ENCODE measurements at places on chromosomes 2 and 18.

DNA sequence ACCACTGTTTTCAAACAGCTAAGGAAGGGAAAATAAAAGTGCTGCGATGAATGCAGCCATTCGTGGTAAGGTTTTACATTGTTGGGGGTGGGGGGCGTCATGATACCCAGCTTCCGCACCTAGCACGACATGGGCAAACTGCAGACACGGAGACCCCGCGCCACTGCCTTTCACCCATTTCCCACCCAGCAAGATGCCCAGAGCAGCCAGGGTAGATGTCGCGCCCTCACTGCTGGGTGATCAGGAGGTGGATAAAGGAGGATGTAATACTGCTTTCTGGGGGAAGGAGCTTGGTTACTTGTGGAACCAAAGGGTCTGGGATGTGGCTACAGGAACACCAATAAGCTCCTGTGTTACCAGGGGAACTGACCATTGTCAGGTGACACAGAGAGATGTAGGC is 138.4 kb downstream of the ZNF516 start:
- DNase-seq, result no peak

DNA sequence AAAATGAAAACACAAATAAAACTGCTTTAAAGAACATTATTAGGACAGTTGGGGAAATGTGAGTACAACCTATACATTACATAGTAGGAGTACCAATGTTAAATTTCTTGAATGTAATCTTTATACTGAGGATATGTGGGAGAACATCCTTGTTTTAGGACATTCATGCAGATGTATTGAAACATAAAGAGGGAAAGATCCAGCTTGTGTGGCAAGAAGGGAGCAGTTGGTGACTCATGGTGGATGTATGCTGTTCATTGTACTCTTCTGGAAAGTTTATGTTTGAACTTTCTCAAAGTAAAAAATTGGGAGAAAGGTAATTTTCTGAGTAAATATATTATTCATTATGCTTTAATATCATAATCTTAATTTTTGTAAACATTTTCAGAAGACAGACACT is 132.1 kb upstream of the DLGAP1 start:
- DNase-seq, result no peak

DNA sequence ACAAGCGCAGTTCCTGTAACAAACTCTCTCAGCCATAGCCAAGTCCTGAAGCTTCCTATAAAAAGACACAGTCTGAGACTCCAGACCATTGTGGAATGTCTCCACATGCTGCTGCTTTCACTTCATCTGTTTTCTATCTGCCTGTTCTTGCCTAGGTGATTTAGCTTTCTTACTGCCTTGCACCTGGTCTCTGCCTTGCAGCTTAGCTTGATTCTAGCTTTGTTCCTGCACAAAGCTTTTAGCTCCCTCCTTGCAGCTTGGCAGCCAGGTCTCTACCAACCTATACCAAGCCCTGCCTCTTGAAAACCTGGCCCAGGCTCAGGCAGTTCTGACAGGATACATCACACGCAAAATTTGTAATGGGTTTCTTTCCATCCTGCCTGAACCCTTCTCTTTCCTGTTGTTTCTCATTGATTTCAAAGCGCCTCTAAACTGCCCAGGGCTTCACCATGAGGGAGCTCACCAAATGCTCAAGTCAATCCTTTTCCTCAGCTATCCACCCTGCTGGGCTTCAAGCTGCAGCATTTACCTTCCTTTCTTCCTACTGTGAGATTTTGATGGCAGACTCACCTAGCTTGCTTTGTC is 941.3 kb upstream of the NXPH2 start:
- no peak for DNase-seq

GRCh38 chr2:181394741-181395437 is 62.3 kb upstream of the ITGA4 start:
- no peak for DNase-seq

GRCh38 chr18:51668607-51669006 is 471.1 kb upstream of the MEX3C start:
- DNase-seq, result peak; percentile 41

GRCh38 chr2:205766779-205767359 is 84.6 kb downstream of the NRP2 start:
- peak; percentile 90 for DNase-seq

GRCh38 chr2:43377327-43377726 is 150.9 kb upstream of the ZFP36L2 start:
- DNase-seq, result no peak

GRCh38 chr2:176283291-176284068 is 14.2 kb downstream of the MTX2 start:
- DNase-seq, result no peak

GRCh38 chr18:75805265-75805664 is 377.8 kb upstream of the SMIM21 start:
- no peak for DNase-seq

GRCh38 chr2:235781775-235782174 is 287.9 kb downstream of the AGAP1 start:
- no peak for DNase-seq

- DNase-seq, result peak; percentile 8
These were observed 9.1 kb downstream of the KLF7 start for GRCh38 chr2:207156451-207157161.

DNA sequence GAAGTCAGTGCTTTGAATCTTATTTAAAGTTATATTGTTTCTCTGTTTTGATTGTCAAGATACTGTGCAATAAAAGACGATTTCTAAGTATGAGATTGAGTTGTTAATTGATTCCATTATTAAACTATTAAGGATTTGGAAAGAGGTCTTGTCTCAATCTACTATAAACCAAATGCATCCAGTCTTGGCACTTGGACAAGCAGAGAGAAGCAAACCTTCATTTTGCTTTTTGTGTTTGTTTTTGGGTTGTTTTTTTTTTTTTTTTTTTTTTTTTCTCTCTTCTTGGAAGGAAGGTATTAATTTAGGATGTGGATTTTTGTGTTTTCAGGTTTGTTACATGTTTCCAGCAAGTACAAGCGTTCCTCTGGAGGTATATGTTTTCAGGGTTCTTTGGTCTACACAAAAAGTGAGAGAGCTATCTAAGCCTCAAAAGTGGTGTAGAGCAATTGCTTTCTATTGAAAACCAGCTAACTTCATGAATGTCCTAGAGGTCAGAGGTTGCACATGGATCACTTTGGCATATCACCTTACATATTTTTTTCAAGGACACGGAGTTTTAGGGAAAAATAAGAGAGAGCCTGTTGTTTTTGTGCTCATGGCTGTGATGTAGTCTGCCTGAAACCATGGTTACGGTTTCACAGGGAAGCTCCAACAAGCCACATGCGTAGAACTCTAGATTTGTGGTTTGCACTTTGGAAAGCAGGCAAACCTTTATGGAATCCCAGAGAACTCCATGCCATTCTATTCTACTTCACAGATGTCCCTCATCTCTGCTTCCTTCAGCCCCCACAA is 1.8 kb downstream of the PRKCE start:
- DNase-seq, result peak; percentile 54

- no peak for DNase-seq
These were observed 203.5 kb downstream of the NDUFA10 start for GRCh38 chr2:239821694-239822075.

GRCh38 chr18:54883816-54884604 is 55.7 kb downstream of the RAB27B start:
- DNase-seq, result no peak

DNA sequence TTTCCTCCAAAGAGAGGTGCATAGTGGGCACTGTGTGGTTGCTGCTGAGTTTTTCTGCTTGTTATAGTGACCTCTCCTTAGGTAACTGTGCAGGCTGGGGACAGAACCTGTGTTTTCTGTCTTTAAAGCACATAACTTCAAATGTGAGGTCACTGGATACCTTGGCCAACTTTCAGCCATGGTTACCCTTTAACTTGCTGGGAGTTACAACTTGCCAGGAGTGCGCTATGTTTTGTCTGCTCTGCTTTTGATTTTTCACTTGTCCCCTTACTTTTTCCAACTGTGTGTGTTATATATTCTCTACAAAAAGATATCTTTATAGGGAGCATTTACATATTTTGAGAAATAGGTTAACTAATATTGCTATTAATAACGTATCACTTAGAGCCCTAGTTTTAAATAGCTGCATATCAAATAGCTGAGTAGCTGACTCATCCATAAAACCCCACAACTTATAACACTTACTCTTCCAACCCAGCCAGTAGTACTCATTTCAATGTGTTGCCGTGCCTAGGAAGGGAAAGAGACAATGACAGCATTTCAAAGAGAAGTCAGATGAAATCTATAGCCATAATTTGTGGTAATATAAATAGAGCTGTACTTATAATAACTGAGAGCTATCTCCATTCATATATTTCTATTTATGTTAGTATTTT is 51.6 kb downstream of the DPP4 start:
- no peak for DNase-seq

- DNase-seq, result no peak
These were observed 188.6 kb downstream of the MYCN start for GRCh38 chr2:16128746-16129610.

DNA sequence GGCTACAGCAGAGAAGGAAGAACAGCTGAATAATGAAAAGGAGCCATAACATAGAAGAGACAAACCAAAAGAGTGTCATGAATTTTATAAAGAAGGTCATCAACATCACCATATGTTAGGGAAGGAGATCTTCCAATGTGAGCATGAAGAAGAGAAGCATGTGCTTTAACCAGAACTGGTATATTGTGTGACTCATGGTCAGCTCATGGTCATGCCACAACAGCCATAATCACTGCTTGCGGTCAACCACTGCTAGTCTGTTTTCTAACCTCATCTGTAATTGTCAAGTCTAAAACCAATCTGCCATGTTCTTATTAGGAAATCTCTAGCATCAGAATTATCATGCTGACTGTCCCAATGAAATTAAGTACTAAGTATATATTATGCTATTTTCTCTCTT is 204.1 kb upstream of the VRK2 start:
- no peak for DNase-seq

DNA sequence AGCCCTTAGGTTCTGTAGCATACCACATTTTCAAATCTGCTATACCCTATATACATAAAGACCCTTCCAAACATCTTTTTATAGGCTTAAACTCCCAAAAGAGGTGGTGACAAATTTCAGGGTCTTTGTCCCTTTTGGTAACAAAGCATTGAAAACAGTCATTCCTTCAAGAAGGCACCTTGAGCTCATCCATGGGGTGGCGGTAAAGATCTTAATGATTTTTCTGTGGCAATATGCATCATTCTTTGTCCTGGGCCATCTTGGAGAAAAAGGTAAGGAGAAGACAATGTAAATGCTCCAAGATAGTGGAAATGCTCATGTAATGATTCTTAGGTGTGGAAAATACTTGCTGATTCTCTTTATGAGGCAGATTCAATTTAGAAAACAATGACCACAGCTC is 890.5 kb downstream of the CNTNAP5 start:
- DNase-seq, result no peak

GRCh38 chr18:8241731-8242130 is 367.5 kb upstream of the RAB12 start:
- DNase-seq, result no peak

DNA sequence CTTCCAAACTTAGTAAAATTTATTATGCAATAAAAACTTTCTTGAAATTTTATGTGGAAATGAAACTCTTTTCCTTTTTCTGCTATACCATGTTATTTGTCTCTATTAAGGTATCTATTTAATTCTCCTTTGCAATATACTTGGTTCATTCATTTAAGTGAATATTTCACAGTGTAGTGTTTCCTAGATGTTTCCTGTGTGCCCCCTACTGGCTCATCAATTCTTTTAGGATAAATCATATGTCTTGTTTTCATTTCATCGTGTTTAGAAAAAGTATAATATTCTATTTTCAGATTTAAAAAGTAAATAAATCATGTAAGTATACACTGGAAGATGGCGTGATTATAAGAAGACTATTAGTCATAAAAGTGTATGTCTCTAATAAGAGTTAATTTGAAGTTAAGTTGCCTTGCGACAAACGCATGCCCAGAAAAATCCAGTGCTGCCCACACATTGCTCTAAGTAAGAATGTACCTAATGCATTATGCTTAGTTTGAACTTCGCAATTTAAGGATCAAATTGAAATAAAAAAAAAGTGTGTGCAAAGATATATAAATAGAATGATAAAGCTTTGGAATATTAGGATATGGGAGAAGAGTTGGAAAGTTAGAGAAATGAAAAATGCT is 525.4 kb downstream of the KCNJ3 start:
- DNase-seq, result peak; percentile 60

GRCh38 chr18:54843314-54843713 is 15.0 kb downstream of the RAB27B start:
- no peak for DNase-seq

GRCh38 chr2:37600735-37601134 is 70.7 kb downstream of the CDC42EP3 start:
- no peak for DNase-seq

DNA sequence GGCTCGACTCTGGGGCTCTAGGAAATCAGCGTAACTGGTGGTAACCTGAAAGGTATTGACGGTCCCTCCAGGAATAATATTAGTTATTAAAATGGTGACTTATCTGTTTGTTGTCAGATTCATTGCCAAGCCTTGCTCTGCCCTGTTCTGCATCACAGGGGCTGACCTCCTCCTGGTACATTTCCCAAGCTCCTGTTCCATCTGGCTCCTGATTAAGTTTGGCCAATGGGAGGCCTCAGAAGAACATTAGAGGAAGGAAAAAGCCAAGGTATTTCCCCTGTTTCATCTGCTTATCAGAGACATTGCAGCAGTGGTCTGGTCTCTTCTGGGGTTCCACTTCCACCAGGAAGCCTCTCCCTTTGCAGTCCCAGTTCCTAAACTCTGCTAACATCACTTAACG is 527.0 kb downstream of the TNS1 start:
- DNase-seq, result no peak

- DNase-seq, result no peak
These were observed 31.1 kb downstream of the ONECUT2 start for GRCh38 chr18:57466307-57466706.

DNA sequence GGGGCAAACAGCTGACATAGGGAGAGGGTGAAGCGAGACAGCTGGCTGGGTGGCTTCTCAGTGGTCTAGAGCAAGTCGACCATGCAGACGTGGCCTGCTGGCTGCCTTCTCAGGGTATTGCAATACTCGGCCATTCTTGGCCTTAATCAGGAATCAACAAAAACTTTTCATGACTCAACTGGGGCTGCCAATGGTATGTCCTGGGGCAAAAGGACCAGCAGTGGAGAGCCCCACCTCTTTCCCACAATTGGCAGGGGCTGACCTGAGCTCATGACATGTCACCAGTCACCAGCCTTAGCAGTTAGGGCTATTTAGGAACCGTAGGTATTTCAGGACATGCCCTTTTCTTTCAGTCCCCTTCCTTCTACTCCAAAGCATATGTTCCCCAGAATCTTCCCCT is 19.1 kb downstream of the PLA2R1 start:
- DNase-seq, result no peak

Measured in eye (tissue), 1 donor.